ENCODE measurements at places on chromosomes 3 and 15.

DNA sequence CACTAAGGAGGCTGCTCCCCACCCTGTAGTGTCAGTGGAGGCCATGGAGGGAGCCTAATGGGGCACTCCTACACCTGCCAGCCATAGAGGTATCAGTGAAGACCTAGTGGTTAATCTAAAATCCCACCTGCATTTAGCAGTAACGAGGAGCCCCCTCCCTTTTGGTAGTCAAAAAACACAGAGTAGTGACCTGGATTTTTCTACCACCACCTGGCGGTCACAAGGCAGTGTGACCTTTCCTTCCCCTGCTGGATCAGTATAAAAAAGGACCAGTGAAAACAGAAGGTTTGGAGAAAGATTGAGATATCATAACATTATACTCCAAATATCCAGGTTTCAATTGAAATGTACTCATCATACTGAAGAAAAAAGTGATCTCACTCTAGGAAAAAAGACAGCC, 241.2 kb downstream of the PYDC2 start:
- no peak for DNase-seq

GRCh38 chr3:138046955-138047354, 37.0 kb downstream of the CLDN18 start:
- DNase-seq, result no peak

DNA sequence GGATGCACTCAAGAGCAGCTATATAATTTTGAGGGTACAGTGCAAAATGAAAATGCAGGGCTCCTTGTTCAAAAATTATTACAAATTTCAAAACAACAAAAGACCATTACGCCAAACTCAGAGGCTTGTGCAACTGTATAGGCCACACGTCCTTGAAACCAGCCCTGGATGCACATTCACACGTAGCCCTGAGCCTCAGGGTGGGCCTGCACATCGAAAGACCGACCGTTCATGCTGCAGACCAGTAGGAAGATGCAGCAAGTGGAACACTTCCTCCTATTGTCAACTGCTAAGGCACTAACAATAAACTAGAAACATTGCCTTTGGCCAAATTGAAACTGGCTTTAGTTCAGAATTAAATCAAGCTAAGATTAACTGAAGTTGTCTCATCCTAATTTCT, 174.7 kb downstream of the SHOX2 start:
- no peak for DNase-seq

- no peak for DNase-seq
Observed at GRCh38 chr3:72970942-72971341, 25.7 kb upstream of the PPP4R2 start.

DNA sequence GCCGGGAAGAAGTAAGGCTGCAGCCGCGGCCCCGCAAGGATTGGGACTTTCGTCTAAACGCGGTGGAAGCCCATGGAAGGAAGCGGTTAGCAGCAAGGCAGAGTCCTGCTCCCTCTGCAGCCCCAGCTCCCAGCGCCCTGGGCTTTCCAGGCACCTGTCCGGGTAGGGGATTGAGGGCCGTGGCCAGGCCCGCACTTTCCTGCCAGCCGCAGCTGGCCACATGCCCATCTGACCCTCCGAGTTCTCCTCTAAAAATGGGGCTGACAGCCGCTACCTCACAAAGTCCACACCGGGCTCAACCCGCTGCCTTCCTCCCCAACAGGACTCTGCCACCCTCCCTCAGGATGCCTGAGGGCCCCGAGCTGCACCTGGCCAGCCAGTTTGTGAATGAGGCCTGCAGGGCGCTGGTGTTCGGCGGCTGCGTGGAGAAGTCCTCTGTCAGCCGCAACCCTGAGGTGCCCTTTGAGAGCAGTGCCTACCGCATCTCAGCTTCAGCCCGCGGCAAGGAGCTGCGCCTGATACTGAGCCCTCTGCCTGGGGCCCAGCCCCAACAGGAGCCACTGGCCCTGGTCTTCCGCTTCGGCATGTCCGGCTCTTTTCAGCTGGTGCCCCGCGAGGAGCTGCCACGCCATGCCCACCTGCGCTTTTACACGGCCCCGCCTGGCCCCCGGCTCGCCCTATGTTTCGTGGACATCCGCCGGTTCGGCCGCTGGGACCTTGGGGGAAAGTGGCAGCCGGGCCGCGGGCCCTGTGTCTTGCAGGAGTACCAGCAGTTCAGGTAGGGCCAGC, 1.9 kb downstream of the NEIL1 start:
- DNase-seq, result no peak

DNA sequence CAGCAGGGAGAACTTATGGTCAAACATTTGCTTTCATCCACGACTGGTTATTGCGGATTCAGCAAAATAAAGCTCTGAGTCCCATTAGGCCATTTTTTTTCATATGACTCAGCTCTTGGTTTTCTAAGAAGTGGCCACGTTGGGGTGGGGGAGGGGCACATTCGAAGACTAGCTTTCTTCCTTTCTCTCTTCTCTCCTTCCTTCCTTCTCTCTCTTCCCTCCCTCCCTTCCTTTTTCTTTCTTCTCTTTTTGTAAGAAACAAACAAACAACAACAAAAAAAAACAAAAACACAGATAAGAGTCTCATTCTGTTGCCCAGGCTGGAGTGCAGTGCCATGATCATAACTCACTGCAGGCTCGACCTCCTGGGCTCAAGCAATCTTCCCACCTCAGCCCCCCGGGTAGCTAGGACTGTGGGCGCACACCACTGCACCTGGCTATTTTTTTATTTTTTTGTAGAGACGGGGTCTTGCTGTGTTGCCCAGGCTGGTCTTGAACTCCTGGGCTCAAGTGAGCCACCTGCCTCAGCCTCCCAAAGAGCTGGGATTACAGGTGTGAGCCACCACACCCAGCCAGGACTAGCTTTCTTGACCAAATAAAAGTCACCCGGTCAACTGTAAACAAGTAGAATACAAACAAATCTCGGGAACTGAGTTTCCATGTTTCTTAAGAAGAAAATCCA, 41.6 kb downstream of the ABCC5 start:
- no peak for DNase-seq

- no peak for DNase-seq
Observed at GRCh38 chr15:101521069-101521468, 31.6 kb upstream of the PCSK6 start.
